GM06990 (cell line): ENCODE measurements at places on chromosomes 12 and 14.

- DNase-seq, result no peak
These were observed 1020.3 kb downstream of the LRFN5 start for GRCh38 chr14:42626986-42627385.

GRCh38 chr12:40016980-40017379 lies 88.9 kb downstream of the SLC2A13 start:
- no peak for DNase-seq

GRCh38 chr14:102490456-102490855 lies 19.1 kb downstream of the ANKRD9 start:
- DNase-seq, result no peak

DNA sequence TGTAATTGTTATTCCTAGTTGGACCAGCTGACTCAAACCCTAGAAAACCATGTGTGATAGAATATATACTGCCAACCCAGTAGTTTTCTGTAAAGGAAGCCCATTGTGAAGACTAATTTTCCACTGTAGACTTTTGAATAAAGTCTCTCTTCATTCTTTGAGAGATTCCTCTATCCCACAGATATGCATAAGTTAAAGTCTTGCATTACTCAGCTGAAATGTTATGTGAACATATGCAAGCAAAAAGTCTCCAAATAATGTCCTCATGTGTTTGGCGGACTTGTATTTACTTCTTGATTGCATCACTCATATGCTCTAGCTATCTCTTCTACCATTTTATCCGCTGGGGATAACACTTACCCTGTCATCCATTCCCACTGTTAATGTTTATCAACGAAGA lies 35.1 kb upstream of the OTOGL start:
- no peak for DNase-seq

DNA sequence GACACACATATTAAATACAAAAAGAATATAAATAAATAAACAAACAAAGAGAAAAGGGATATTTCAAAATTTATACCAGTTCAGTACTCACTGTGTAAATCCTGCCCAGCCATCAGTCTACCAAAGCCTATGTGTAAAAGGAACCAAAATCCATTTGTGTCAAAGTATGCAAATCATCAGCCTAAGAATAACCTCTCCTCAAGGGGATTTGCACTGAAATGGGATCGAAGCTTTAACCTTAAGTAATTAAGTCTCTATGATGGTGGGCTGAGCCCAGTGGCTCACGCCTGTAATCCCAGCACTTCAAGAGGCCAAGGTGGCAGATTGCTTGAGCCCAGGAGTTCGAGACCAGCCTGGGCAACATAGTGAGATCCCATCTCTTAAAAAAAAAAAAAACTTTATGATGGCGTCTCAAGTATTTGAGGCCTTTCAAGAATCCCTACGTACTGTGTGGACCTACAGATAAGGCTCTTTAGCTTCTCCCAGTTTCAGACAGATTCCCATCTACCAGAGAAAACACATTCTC lies 57.8 kb upstream of the METAP2 start:
- DNase-seq, result no peak

- no peak for DNase-seq
These were observed 74.6 kb upstream of the MYF6 start for GRCh38 chr12:80632835-80633234.

- DNase-seq, result no peak
These were observed 4.5 kb downstream of the POMT2 start for GRCh38 chr14:77316195-77316505.

- DNase-seq, result no peak
These were observed 319.6 kb upstream of the RTL1 start for GRCh38 chr14:101223127-101223526.

GRCh38 chr12:109307051-109307450 lies 2.0 kb downstream of the FOXN4 start:
- no peak for DNase-seq

DNA sequence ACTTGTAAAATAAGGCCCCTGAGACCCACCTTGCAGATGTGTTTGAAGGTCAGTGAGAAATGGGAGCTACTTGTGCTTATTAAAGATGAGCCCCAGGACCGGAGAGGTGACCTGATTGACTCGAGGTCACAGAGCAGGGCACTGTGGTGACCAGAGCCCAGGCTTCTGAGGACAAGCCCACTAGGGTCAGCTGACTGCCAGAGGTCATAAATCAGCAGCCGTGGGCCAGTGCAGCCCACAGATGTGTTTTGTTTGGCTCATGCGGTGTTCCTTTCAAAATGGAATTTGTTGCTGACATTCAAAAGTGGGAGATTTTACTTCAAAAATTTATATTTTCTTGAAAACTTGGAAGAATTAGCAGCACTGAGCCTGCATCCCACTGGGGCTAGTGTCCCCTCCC lies 24.5 kb downstream of the JDP2 start:
- DNase-seq, result no peak

- DNase-seq, result no peak
These were observed 41.7 kb downstream of the NPAS3 start for GRCh38 chr14:32980178-32980901.

DNA sequence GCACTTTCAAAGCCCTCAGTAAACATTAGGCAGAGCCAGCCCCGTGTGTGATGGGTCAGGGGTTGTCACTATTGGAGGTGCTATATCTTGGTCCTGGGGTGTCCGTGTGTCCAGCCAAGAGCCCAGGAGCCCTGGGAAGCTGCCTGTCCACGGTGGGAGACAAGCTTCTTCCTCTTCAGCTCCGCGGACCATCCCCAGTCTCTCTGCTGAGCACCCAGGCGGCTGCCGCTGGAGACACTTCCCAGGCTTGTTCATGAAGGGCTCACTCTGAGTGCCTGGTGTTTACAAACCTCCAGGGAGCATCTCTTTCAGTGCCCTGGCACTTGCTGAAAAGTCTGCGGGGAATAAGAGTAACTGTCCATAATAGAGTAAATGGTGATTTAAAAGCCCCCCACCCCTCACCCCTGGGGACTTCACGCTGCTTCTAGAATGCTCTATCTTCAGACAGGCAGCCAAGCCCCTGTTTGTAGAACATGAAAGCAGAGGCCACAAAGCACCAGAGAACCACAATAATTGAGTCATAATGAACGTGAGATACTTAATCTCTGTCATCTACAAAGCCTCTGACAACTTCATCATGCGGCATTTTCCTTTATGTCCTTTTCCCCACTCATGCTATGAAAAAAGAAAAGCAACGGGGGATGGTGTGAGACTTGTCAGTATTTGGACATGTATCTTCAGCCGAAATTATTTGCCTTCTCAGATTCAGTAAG lies 178.6 kb downstream of the TMEM132C start:
- no peak for DNase-seq

- DNase-seq, result peak; percentile 24
These were observed 14.5 kb downstream of the OAS2 start for GRCh38 chr12:112992541-112993398.

GRCh38 chr14:95520346-95520745 lies 3.9 kb upstream of the SYNE3 start:
- no peak for DNase-seq

- DNase-seq, result no peak
These were observed 16.0 kb downstream of the RPS6KL1 start for GRCh38 chr14:74906925-74907521.

- DNase-seq, result no peak
These were observed 245.4 kb downstream of the EFCAB11 start for GRCh38 chr14:89708982-89709625.

DNA sequence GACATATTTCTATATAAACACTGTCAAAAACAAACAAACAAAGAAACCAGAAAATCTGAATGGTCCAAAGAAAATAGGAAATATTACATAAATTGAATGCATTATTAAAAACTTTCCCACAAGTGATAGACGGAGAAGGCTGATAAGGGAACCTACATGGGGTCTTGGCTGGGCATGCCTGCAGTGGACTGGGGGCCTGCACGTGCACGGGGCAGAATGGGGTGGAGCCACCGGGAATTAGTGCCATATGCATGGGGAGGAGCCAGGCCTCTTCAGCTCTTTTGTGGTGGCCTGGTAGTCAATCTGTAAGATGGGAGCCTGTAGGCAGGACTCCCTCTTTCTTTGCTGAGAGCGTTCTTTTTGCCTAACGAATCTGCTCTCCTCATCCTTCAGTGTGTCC lies 1031.7 kb upstream of the FBXO33 start:
- DNase-seq, result no peak

DNA sequence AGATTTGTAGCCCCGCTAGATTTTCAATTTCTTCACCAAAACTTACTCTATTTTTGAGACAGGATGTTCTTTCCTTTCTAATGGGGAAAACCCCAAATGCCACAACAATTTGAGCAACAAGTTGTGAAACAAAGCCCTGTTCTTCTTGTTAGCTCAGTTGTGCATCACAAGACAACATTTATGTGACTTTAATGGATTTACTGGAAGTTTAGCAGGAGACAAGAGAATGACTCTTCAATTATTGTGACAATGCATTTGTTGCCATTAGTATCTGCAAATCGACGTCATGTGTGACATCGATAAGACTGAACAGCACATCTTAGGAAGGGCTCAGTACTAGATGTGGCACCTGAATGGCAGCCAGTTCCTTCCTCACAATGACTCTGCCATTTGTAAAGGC lies 1028.9 kb upstream of the TMEM132C start:
- DNase-seq, result no peak

DNA sequence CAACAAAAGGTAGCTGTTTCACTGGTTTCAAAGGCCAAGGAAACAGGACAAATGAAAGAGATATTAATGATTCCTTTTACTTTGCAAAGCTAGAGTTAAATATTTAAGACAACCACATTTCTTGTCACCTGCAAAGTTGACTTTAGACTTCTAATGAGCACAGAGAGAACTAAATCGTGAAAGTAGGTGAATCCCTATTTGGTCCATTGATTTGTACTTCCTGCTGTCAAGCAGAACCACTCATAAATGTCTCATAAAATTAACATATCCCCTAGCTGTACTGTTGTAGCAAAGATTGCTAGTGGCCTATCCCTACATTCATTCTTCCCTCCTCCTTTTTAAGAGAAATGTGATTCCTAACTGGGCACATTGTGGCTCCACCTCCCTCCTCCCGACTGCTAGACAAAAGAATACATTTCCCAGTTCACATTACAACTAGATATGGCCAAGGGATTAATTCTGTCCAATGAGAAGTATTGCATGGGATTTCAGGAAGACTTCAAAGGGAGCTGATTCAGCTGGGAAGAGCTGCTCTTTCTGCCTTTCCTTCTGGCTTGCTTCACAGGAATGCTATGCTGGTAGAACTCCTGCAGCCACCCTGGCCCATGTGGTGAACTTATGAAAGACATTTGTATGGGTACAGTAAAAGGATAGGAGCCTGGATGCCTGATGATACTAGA lies 227.5 kb upstream of the ABCD2 start:
- no peak for DNase-seq

DNA sequence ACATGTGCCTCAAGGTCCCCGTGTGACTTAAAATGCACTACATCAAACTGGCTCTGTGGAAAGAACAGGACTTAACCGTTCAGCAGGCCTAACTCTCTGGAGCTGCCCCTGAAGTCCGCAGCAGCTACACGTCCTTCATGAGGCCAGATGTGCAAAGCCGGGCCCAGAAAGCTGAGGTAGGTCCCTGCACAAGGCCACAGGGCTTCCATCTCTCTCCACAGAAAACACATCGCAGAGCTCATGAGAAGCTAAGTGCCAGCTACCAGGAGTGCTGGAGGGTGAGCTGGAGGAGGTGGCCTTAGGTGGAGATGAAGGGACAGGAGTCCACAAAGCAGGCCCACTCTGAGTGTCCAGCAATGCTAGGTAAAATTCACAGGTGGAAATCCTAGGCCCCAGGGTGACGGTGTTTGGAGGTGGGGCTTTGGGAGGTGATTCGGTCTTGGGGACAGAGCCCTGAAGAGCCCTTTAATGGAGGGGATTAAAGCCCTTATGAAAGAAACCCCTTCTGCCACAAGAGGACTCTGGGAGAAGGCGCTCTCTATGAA lies 52.4 kb downstream of the VCPKMT start:
- DNase-seq, result no peak

GRCh38 chr14:100034961-100035500 lies 30.2 kb upstream of the EVL start:
- no peak for DNase-seq

- DNase-seq, result no peak
These were observed 15.5 kb upstream of the PARP11 start for GRCh38 chr12:3888659-3889058.

DNA sequence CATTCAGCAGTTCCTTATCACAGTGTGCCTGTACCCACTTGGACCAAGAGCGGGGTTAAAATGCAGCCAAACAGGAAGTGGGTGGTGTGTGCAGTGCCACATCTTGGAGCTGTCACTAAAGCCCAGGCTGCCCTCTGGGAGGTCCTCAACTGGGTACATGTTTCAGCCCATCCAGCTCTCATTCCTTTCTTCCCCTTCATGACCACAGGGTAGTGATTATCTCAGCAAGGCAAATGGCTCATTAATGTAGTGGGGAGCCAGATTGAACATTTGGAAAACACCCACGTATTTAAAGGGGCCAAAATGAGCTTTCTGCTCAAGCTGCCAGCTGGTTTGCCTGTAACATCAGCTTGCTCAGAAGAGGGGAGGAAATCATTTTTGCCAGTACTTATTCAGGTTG lies 210.8 kb upstream of the BTG1 start:
- DNase-seq, result no peak

GRCh38 chr12:89250636-89251035 lies 101.7 kb downstream of the DUSP6 start:
- DNase-seq, result no peak

DNA sequence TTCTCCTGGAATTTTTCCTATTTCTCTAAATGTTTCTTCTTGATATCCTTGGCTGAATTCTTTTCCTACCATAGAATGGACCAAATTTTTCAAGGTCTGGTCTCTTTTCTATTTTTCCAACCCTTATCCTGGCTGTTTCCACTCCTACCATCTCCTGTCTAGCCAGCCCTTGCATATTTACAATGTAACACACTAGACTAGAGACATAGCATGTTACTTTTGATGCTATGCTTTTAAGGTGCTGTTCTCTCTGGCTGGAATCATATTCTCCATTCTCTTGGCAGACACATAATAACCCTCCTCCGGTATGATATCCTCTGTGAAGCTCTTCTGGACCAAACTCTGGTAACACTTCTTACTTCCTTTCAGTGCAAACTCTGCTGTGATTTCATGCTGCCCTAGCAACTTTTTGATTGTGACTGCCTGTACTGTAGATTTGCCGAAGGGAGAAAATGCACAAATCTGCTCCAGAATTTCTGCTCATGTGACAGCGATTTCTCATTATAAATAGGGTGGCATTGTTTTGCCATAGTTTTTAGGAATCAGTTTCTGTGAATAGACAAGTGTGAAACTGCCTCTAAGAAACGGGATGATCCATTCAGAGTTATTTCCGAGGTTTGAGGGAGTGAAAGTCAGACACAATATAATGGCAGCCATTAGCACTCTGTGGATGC lies 284.4 kb downstream of the MDGA2 start:
- DNase-seq, result no peak
